ENCODE measurements at places on chromosomes 12 and 14.
A peak's percentile ranks its signal among the peaks of the same experiment; 100 is the strongest.

- no peak for DNase-seq
Observed at GRCh38 chr12:98127336-98127679, 388.1 kb upstream of the TMPO start.

GRCh38 chr12:19894803-19895202 lies 455.5 kb downstream of the AEBP2 start:
- no peak for DNase-seq

GRCh38 chr14:94649543-94650443 lies 37.6 kb downstream of the SERPINA3 start:
- no peak for DNase-seq

- DNase-seq: no peak
Observed at GRCh38 chr14:103121121-103121845, 2.0 kb upstream of the TNFAIP2 start.

GRCh38 chr12:22431693-22432251 lies 97.3 kb upstream of the ST8SIA1 start:
- DNase-seq: no peak

GRCh38 chr12:106953352-106954250 lies 2.1 kb upstream of the TMEM263 start:
- no peak for DNase-seq

- no peak for DNase-seq
Observed at GRCh38 chr14:55873169-55873568, 245.0 kb upstream of the PELI2 start.

- no peak for DNase-seq
Observed at GRCh38 chr12:2335513-2335912, 282.7 kb downstream of the CACNA1C start.

- DNase-seq: no peak
Observed at GRCh38 chr14:76098047-76098446, 53.7 kb upstream of the GPATCH2L start.

GRCh38 chr12:82645414-82645813 lies 41.3 kb upstream of the TMTC2 start:
- DNase-seq: no peak

- DNase-seq: no peak
Observed at GRCh38 chr12:126726481-126727217, 1540.3 kb upstream of the TMEM132C start.

DNA sequence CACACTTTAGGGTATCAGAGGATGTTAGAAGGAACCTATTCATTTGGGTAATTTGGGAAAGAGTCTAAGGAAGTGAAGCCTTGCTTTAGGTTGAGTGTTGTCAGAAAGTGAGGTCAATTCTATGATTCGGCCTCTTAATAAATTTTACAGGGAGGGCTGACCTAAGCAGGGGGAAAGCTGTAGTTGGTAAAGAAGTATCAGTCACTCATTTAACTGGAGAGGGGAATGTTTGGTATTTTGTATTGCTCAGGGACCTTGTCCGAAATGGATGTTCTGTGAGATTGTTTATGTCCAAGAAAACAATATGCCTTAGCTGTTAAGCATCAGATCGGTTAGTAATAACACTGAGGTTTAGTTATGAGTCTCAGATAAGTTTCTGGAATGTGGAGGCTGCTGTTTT lies 7.3 kb downstream of the CAND1 start:
- no peak for DNase-seq

GRCh38 chr12:65282840-65283239 lies 4.4 kb downstream of the MSRB3 start:
- DNase-seq: no peak

- DNase-seq: peak; percentile 19
Observed at GRCh38 chr12:114668151-114668885, 15.7 kb downstream of the TBX3 start.

- DNase-seq: no peak
Observed at GRCh38 chr12:44584625-44585024, 291.5 kb downstream of the NELL2 start.

DNA sequence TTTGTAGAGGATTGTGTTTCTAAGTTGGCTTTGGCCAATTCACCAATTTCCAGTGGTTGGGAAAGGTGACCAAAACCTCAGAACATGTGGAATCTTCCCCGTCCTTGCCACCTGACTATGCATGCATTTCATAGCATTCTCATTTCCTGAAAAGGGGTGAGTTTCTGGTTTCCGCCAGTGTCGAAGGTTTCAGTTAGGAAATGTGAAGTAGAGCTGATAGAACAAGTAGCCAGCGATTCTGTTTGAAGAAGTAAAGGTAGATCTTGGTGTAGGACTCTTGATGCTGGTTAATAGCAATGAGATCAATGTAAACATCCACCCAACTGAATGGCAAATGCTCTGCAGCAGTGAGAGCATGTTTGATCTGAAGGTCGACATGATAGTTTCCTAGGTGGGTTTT lies 15.9 kb downstream of the SMOC1 start:
- DNase-seq: no peak

DNA sequence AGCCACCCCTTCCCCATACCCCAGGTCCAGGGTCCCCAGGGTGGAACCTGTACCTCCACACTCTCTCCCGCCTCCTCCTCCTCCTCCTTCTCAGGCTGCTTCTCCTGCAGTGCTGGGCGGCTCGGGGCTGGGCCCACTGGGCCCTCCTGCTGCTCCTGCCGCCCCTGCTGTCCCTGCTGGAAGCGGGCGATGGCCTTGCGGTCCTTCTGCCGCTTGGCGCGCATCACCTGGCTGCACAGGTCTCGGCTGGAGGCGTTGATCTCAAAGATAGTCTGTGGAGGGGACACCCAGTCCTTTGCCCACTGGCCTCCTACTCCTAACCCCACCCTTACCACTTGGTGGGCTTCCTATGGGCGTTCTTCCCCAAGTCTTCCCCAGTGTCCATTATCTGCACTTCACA lies 14.5 kb downstream of the CFAP73 start:
- DNase-seq: no peak
